ENCODE measurements at places on chromosomes 16 and 17. TPM values are rescaled to one million over a fixed set of nuclear protein-coding genes. Genes with fewer than 3 reads are reported as not detected.

Gene DDX19B
- 52.9 TPM for polyA plus RNA-seq

Gene EXOC3L1
- polyA plus RNA-seq, result not detected

Gene CCDC144A
- 1.5 TPM for polyA plus RNA-seq

Gene HOXB6
- not detected for polyA plus RNA-seq

Gene MEFV
- not detected for polyA plus RNA-seq

Gene CSH2
- not detected for polyA plus RNA-seq

Gene TPSAB1
- polyA plus RNA-seq, result not detected

Gene MRC2
- 0.08 TPM for polyA plus RNA-seq

Gene CNGB1
- not detected for polyA plus RNA-seq

Gene RAMP2
- polyA plus RNA-seq, result not detected

Gene GHDC
- 23.1 TPM for polyA plus RNA-seq

Gene CCL4
- polyA plus RNA-seq, result 161 TPM

Gene RHBDL1
- polyA plus RNA-seq, result 0.29 TPM

Gene IGF2BP1
- not detected for polyA plus RNA-seq

Gene TSR3
- 109 TPM for polyA plus RNA-seq

Gene GLIS2
- not detected for polyA plus RNA-seq

Gene CCL5
- polyA plus RNA-seq, result 2,769 TPM
